NCI-H2107 (cell line): ENCODE measurements at places on chromosomes 5 and 9.

- no peak for DNase-seq
Measured at GRCh38 chr5:73125289-73125688, 4.9 kb downstream of the TMEM171 start.

DNA sequence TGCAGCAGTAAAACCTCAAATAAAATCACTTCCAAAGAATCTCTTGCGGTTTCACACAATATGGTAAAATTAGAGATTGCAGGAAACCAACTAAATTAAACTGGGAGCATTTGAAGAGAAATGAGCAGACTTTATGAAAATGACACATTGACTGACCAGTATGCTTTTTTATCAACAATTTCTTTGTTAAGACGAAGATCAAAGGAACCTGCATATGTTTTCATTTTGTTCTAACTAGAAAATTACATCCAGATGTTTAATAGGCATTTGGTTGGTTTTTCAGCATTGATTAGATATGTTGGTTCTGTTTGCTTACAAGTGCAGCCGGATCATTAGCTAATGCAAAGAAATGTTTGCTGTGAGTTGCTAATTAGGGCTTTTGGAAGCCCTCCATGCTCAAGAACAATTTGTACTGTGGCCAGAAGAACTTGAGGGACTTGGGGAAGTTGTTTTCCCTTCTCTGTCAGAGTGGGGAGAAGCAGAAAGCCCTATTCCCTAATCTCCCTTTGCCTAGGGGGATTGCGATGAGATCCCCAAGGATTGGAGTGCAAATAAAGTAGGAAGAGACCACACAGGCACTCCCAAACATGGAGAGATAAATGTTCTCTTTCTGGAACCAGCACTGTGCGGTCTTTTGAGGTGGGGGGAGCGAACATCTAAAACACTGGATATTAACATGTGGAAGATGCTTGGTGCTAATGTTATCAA, 4.5 kb upstream of the TLE1 start:
- no peak for DNase-seq

- no peak for DNase-seq
Measured at GRCh38 chr9:79213417-79214125, 358.2 kb upstream of the TLE4 start.

DNA sequence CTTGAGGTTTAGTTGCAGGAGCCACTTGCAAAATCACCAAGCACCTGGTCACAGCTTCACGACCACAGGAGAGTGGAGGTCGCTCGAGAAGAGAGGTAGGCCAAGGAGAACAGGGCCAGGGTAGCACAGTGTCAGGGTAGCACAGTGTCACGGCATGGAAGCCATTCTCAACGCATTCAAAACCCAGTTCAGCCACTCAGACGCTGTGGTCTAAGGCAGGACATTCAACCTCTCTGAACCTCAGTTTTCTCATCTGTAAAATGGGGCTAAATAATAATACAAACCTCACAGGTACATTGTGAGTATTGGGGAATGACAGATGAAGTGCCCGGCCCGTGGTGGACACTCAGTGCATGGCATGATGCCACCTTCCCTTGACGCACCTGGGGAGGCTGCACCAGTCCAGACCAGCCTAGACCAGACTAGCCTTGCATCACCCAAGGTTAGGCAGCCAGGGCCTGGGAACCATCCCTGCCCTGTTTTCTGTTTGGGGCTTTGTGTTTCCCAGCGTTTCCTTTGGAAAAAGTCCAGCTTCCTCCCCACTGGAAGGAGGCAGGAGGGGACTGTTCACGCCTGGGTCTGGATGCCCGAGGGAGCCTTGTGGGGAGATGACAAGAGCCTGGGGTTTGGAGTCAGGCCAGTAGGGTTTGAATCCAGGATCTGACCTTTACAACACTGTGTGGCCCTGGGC, 7.8 kb upstream of the LMX1B start:
- no peak for DNase-seq

DNA sequence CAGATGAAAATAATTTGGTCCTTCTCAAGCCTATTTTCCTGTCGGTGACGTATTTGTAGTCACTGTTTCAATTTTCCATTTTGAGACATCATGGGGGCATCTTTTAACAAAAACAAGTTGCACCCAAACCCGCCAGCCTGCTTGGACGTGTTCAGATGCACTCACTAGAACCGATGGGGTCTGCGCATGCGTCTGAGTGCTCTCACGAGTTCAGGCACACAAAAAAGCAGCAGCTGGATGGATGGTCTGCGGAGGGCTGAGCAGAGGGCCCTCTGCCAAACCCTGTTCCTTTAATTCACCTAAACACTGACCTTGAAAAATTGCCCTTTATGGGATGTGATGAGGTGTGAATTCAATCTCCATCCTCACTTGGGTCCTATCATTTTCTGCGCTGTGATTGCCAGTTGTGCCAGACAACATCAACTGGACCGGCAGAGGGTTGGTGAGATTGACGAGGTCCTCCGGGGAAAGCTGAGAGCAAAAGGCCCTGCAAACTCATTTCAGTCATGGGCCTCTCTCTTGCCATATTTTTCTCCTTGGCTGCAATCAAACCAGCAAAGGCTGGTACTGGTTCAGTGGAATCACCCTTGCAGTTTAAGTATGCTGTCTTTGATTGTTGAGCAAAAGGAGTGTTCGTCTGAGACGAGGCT, 251.9 kb downstream of the NFIB start:
- no peak for DNase-seq

DNA sequence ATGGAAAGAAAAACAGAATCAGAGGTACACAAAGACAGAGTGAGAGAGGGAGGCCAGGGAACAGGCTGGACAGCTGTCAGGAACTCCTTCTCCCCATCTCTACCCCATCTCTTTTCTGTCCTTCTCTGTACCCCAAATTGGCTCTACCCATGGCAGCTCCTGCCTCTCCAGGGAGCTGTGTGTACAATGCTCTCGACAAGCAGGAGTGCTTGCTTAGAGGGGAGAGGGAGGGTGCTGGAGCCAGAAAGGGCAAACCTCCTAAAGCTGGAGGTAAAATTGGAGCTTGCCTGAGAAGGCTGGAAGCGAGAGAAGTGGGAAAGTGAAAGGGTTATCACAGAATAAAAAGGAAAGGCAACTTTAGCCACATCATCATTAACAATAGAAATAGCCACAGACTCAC, 6.4 kb downstream of the TPM2 start:
- no peak for DNase-seq

DNA sequence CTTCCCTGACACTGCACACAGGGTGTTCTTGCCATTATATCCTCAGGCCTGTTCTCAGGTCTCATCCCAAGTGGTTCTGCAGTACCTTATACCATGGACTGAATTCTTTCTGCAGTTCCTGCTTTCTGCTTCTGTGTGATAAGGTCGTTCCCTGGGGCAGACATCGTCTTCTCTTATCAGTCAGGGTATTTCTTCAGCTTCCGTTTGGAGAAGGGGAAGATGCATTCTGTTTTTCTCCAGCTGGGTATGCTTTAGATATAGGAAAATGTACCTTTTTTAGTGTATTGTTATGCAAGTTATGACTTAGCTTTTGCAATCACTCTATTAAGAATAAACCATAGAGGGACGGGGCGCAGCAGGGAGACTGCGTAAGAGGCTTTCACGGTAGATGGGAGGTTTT, 31.1 kb downstream of the RALGPS1 start:
- no peak for DNase-seq

GRCh38 chr5:171447226-171447625, 27.8 kb downstream of the FGF18 start:
- no peak for DNase-seq

- no peak for DNase-seq
Measured at GRCh38 chr5:177098120-177098469, 11.4 kb downstream of the FGFR4 start.

DNA sequence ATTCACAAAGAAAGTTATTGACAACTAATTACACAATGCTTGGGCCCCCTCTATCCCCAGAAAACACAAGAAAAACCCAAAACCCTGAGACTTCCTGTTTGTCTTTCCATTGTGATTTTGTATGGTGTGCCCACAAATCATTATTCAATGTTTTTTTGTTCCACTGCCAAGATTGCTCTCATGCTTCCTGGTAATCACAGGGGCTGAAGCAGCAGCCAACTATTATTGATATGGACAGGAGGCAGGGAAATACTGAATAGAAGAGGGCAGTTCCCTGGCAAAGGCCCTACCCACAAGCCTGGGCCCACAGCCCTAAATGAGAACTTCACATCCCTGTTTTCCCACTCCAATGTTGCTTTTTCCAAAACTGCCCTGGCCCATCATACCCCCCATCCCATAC, 21.5 kb upstream of the RFK start:
- no peak for DNase-seq

DNA sequence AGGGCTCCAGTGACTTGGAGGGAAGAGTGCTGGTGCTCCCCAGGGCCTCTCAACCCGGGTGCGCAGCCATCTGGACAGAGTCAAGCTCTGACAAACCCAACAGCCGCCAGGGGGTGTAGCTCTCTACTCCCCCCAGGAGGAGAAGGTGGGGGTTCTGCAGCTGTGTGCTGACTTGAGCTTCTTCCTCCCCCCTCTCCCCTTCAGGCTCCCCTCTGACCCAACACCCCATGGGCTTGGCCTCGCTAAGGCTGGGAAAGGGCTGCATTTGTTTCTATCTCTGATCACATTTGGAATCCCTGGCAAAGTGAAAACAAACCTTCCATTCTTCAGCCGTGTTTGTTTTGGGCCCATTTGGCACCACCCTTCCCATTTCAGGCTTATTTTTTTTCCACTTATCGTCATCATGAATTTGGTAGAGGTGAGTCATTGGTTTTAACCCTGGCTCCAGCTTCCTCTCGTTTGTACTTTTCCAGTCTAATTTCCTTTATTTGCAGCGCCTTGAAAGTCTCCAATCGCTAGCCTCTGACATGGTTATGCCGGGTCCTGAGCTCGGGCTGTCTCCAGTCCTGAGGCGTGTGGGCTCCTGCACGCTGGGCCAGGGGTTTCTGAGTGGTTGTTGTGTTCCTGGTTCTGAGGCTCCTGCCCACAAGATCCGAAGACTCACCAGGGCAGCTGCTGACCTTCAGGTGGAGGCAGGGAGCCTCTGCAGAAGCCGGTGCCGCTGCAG, 36.1 kb downstream of the DAP start:
- DNase-seq: no peak

- no peak for DNase-seq
Measured at GRCh38 chr5:15440434-15440833, 59.5 kb upstream of the FBXL7 start.

- no peak for DNase-seq
Measured at GRCh38 chr5:16864631-16865131, 71.4 kb downstream of the MYO10 start.

- DNase-seq: no peak
Measured at GRCh38 chr9:87842878-87843585, 39.6 kb upstream of the SPATA31E1 start.

GRCh38 chr5:142913728-142914338, 143.7 kb downstream of the ARHGAP26 start:
- no peak for DNase-seq

DNA sequence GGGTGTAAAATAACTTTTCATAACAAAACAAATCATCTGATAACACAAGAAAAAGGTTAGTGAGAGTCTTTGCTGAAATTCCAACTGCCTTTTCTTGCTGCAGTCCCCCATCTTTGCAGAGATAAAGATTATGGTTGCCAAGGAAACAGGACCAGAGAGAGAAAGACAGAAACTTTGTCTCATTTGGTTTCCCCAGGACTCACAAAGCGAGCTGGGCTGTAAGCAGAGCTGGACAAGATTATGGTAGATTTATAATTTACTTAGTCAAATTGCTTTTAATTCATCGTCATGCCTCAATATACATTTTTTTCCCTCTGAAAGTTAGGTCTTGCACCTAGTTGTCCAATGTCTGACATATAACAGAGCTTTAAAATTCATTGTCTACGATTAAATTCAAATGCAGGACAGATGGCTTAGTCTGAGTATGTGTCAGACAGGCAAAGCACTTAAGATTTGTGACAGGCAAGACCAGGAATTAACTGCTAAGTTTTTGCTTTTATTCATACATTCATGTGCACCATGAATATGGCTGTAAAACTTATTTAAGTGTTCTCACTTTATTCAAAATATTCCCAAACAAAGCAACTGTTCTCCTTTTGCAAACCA, 17.4 kb downstream of the ENC1 start:
- no peak for DNase-seq

- no peak for DNase-seq
Measured at GRCh38 chr9:20403346-20403745, 219.0 kb downstream of the MLLT3 start.

- no peak for DNase-seq
Measured at GRCh38 chr5:5780253-5780652, 357.8 kb downstream of the ICE1 start.

- DNase-seq: no peak
Measured at GRCh38 chr5:55763746-55764420, 26.0 kb downstream of the DDX4 start.

GRCh38 chr5:56158331-56158960, 74.7 kb downstream of the ANKRD55 start:
- no peak for DNase-seq

- DNase-seq: no peak
Measured at GRCh38 chr9:37329576-37329975, 92.9 kb upstream of the GRHPR start.

DNA sequence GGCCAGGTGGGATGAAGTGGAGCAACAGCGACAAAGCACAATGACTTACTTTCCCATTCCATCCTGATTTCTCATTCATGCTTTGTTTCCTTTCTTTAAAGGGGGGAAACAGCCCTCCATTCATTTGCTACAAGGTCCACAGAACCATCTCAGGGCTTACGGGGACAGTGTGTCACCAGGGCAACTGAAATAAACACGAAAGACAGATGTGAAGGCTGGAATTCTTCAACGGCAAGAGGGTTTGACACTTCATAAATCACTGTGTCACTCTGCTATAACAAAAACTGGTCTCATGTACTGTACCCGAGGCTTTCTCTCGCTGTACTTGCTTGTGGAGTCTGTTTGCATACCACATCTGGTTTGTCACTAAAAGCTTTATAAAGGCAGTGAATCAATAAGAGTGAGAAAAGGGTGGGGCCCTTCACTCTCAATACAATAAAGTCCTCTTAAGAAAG, 150.8 kb downstream of the EFNA5 start:
- DNase-seq: no peak

- DNase-seq: no peak
Measured at GRCh38 chr5:61344187-61344944, 12.3 kb downstream of the ZSWIM6 start.

DNA sequence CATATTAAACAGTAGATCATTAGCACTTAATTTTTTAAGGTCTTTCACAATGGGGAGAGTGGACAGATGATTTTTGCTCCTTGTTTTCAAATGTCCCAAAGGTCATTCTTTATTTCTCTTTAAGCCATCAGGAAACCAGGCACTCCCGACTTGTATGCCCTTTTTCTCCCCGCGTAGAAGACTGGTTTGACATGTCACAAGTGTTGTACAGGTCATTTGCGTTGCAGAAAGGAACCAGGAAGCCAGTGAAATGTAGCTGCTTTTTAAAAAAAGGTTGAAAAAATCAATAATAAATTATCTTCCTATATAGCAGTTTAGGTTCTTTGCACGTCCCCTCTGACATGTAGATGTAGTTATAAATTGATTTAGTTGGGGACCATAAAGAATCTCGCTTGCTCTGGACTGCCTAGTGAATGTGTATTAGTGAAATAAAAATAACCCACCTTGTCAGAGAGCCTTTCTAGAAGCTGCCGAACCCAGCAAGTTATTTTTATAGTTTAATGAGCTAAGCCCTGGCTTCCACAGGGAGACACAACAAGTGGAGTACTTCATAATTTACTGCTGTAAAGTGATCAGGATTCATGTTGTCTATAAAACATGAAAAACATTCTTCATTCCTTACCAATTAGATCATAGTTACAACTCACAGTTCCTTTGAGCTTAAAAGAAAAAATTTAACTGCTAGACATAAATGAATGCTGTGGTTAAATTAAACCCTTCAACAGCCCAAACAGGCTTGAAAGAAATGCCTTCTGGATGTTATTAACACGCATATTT, 404.6 kb downstream of the CSNK1G3 start:
- no peak for DNase-seq

- DNase-seq: no peak
Measured at GRCh38 chr5:75510836-75511434, 494 bp downstream of the CERT1 start.
